ENCODE measurements at places on chromosomes 4 and X.

DNA sequence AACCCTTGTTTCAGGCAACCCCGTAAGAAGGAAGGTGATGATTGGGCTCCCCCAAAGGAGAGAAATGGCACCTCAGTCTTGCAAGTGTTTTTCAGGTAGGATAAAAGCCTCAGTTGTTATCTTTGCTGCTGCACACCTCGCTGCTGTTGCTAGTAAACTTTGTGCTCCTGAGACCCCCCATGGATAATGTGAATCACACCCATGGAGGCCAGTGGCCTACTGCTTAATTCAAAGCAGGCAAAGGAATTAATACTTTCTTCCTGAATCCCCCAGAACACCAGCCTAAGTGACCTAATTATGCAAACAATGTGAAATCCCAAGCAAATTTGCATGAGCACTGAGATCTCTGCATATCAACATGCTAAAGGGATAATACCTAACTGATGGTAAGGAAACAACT is 337.5 kb downstream of the GRIA2 start:
- no peak for DNase-seq

DNA sequence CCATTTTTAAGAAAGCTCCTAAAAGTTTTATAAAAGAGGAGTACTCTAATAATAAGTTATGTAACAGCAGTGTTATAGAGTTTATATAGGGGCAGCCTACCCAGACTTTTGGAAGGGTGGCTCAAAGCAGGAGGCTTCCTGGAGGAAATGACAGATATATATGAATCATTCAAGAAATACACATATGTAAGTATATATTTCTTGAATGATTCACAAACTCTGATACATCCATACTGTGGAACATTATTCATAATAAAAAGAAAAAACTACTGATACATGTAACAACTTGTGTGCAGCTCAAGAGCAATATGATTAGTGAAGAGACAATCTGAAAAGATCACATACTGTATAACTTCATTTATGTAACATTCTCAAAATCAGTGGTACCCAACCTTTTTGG is 166.2 kb downstream of the WDFY3 start:
- no peak for DNase-seq

- no peak for DNase-seq
Measured at GRCh38 chr4:147090486-147090885, 144.8 kb upstream of the TTC29 start.

- no peak for DNase-seq
Measured at GRCh38 chr4:110124711-110125110, 73.7 kb downstream of the ELOVL6 start.

- DNase-seq = no peak
Measured at GRCh38 chrX:154371789-154372300, 2.6 kb downstream of the FLNA start.

DNA sequence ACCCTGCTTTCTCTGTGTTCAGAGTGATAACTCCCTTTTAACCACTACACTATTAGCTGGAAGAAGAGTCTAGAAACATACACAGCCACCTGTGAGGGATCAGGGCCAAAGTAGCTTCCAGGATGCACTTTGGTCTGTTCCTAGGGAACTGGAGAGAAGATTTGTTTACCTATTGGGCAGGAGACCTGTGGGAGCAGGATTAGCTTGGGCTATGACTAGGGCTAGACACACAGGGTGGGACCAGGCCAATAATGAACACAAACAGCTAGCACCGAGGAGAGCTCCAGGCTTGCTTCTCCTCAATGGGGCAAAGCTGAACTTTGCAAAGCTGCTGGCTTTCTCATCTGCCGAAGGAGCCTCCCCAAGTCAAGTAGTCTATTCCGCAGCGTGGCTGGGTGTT is 24.4 kb upstream of the MAP7D3 start:
- no peak for DNase-seq

DNA sequence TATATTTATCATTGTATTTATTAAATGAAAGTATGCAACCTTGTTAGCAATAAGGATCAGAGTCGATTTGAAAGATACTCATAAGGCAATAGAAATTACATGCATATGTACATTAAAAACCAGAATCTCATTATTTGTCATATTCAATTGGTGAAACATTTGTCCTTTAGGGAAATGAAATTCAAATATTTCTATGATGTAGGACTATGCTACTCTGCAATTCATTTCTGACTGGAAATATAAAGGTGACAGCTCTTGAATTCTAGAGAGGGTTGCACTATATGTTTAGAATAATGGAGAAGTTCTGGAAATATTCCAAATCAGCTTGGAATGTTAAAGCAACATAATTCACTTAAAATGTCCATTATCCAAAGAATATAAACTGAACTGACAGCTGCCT is 1519.8 kb downstream of the ARAP2 start:
- no peak for DNase-seq

DNA sequence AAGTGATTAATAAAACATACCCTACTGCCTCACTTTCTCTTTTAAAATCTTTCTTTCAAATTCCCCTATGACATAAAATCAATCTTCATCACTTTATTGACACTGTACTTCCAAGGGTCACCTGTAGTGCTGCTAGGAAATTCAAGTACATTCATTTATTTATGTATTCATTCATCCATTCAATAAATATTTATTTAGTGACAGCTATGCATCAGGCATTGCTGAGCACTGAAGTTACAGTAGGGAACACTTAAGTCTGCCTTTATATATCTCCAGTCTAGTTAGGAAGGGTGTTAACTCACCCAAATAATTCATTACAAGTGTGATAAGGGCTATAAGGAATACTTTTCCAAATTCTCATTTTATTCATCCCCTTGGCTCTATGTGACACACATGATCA is 2.3 kb downstream of the SYTL5 start:
- DNase-seq = no peak

DNA sequence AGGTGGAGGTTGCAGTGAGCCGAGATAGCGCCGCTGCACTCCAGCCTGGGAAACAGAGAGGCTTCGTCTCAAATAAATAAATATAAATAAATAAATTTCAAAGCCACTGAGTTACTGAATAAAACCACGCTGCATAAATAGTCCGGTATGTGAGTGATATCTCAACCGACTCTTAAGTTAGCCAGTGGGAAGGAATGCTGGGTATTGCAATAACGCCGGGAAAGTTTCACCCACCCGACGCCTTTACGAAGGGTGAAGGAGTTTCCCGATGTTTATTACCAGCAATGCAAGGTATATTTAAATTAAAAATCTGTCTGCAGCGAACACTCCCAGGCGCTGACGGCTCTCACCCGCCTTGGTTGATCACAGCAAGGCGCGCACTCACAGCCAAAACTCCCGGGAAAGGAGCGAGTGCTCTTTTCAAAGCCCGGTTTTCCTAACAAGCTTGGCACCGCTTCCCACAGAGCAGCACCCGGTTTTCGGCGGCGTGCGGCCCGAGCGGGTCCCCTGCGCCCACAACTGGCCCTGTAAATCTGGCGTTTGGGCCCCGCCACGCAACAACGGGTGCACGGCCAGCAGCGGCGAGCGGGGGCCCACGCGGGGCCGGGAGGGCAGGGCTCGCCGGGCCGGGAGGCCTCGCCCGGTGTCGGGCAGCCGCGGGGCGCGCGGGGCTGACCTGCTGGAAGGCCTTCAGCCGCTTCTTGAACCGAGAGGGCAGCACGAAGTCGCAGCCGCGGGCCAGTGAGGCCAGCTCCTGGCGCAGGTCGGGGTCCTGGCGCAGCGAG is 13.7 kb downstream of the PPP2R3B start:
- no peak for DNase-seq

- no peak for DNase-seq
Measured at GRCh38 chrX:107450823-107451509, 1.5 kb downstream of the FRMPD3 start.

DNA sequence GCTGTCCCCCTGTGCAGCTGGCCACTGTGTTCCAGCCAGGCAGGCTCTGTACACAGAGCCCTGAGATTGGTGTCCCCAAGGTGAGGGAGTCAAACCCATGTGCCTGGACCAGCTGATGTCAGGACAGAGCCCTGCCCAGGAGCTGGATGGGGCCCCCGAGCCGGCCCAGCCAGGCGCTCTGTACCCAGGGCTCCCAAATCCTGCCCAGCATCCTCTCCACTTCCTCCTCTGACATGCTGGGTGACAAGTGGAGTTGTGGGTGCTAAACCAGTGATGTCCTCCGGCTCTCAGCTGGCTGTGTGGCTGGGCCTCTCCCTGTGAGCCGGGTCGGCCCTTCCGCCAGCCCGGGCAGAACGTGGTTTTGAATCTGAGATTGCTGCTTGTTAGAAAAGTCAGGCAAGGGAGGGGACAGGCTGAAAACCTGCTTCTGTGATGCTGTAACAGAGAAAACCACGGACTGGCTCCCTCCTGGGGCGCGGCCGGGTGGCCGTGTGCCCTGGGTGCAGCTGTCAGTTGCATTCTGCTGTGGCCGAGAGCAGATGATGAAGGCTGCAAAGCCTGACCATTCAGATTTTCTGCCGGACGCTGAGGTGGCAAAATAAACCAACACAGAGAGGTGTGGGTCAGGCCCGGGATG is 7.9 kb upstream of the CPLX1 start:
- no peak for DNase-seq

GRCh38 chr4:3660086-3660927 is 105.9 kb upstream of the ADRA2C start:
- DNase-seq = peak; percentile 43

- no peak for DNase-seq
Measured at GRCh38 chr4:93633721-93634120, 194.8 kb upstream of the ATOH1 start.

- peak; percentile 61 for DNase-seq
Measured at GRCh38 chr4:30719454-30720020, 632 bp upstream of the PCDH7 start.

DNA sequence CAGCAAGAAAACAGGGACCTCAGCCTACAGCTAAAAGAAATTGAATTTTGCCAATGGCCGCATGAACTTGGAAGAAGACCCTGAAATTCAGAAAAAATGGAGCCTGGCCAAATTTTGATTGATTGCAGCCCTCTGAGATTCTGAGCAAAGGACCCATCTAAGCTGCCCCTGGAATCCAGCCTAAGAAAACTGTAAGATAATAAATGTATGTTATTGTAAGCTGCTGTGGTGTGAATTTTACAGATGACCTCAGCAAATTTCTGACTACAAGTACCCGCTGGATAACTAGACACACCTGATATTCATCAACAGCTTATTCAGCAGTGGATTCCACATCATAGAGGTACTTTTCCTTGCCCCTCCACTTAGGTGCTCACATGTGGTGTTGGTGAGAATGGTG is 119.5 kb upstream of the EPHA5 start:
- no peak for DNase-seq

DNA sequence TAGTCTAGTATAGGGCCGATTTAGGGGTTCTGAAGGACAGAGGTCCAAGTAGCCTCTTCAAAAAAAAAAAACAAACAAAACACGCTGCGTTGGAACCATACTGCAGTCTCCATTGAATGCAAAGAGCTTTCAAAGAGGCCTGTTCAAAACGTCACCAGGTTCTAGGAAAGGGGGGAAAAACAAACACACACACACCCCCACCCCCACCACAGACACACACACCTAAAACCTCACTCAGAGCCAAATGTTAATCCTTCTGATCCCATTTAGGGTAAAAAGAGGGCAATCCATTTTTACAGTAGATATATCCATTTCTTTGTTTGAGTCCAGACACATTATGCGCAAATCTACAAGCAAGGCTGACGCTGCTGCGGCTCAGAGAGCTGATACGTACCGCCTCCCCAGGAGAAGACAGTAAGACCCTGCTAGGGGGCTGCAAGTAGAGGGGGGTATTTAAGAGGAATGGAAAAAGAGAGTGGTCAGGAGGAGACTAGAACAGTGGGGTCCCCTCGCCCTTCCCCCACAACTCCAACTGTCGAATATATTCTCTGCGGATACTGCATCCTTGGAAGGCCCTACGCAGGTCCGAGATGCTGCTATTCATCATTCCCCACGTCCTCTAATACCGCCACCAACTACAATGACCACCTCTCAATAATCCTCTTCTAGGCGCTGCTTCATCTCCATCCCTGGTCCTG is 1.3 kb downstream of the NKRF start:
- no peak for DNase-seq

DNA sequence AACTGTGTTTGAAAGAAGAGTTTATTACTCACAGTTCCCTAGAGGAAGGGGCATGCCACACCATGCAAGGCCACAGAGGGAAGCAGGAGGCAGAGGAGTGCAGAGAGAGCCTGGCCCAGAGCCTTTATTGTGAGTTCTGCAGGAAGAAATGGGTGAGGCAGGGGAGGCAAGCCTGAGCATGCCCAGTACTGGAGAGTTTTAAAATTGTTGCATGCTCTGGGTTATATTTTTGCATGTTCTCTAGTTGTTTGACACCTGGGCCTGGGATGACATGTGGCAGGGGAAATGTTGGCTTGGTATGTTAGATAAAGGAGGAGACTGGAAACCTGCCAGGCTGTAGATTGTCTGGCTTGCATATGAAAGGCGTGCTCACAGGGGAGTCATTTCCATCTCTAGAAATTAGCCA is 19.7 kb upstream of the CRMP1 start:
- DNase-seq = no peak

DNA sequence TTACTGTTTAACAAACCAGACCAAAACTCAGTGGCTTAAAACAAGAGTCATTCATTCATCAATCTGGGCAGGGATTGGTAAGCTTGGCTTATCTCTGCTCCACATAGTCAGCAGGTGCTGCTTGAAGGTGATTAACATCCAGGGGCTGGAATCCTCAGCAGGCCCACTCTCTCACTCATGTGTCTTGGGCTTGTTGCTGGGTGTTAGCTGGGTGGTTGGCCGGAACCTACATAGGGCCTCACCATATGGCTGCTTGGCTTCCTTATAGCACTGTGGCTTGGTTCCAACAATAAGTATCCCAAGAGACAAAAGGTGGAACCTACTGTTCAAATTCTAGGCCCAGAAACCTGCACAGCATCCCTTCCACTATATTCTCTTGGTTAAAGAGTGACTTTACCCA is 125.0 kb downstream of the RASGEF1B start:
- no peak for DNase-seq

DNA sequence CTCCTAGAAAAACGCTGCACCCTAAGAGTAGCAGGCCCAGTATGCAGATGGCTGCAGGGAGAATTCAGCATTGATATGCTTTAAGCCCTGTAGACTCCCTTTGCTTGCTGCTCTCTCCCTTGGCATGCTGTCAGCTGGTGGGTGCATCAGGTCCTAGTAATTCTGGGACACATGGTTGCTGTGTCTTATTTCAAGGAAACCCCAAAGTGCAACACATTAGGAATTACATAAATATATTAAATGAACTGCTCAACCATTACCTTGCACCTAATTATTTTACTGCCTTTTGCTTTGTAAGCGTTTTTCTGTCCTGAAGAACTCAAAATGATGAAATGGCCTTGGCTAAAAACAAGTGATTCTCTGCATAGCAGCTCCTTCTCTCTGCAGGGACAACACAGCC is 516.3 kb downstream of the ZIC3 start:
- DNase-seq = no peak

DNA sequence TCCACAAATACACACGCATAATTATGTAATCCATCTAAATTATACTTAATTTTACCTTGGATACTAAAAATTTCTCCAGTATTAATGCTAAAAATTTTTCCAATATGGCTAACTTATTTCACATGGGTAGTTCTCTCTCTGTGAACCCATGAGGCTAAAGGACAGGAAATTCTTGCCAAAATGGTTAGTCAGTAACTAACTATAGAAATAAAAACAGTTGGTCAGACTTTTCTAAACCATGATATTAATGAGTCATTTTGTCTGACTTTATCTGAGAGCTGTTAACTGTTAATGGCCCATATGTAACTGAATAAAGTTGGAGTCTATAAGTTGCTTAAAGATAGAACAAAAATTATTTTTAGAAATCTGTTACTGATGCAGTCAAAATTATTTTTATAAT is 549.4 kb downstream of the TLL1 start:
- no peak for DNase-seq

Measured in midbrain (tissue), 1 donor.